ENCODE measurements at places on chromosomes 1 and 21.

DNA sequence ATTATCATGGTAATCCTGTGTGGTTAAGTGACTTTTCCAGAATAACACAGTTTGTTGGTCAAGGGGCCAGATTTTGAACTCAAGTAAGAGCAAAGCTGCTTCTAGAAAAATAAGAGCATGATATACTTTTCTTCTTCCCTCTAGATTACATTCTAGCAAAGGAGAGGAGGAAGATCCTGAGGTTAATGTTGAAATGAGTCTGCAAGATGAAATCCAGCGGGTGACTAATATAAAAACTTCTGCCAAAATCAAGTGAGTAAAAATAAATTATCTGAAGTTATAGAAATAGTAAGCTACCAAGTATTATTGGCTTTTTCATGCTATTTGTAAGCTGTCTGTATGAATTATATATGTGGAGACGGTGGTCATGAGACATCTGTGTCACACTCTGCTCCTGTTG, 12.8 kb downstream of the WDR3 start:
- DNase-seq = no peak

- no peak for DNase-seq
These were observed 932 bp downstream of the SLC30A1 start for GRCh38 chr1:211577819-211578639.

- DNase-seq = no peak
These were observed 48.6 kb downstream of the MDM4 start for GRCh38 chr1:204564835-204565234.

GRCh38 chr1:60709426-60709825, 372.9 kb upstream of the NFIA start:
- DNase-seq = no peak

DNA sequence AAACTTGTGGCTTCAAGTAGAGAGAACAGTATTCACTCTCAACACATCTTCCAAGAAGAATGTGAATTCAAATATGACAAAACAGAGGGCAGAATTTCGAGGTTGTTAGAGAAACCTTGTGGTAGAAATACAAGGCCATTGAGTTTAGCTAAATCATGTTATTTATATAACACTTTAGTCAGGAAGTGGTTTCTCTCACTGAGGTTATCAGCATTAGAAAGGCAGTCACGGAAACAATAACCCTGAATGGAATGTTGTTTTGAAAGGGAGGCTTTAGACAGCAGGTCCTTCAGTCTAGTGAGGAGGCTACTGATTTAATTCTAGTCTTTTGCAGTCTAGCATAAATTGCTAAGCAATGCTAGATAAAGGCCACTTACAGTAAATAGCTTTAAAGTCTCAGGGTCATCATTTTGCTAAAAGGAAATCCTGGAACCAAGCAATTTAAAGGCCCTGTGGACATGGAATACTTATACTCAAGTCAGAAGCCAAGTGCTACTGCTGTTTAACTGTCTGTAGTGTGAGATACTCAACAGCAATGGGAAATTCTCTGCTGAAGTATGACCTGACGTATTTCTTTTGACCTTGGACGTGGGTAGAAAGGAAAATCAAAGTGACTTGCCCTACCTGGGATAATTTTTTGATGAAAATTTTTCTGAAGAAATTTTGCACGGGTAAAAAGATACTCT, 89.0 kb upstream of the CHODL start:
- DNase-seq = no peak

- no peak for DNase-seq
These were observed 214.9 kb downstream of the BARHL2 start for GRCh38 chr1:90502194-90502593.
